NCI-H1930 (cell line): ENCODE measurements at places on chromosomes 13 and 19.

- DNase-seq = no peak
These were observed 90.3 kb downstream of the LHFPL6 start for GRCh38 chr13:39512687-39513086.

DNA sequence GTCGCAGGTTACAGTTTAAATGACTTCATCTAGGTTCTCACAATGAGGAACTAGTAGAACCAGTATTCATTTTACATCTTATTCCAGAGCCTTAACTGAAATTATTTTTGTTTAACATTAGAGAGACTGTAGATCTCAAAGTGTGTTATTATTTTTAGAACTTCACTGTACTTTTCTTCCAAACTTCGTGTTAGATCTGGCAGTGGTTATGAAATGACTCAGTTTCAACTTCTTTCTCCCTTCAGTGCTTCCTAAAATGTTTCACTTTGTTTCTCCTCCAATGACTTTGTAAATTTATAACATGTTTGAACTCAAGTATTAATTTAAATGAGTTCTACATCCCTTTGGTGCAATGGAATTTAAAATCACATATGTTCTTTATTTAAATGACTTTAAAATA, 139.3 kb downstream of the PCDH9 start:
- DNase-seq = no peak

DNA sequence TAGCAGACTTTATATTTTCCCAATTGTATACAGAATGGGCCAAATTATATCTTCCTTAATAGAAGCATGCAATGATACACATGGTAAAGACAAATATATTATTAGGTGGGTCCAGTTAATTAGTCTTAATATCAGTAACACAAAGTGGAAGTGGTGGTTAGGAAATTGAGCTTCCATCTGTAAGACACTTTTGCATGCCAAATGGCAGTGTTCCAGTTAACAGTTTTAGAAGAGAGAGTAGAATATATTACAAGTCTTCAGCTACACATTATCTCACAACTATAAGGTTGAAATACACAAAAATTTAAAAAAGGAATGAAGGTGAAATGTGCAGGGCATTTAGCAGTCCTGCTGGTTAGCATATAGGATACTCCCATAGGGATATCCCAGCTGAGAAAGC, 536.5 kb downstream of the PCDH9 start:
- no peak for DNase-seq

- DNase-seq = no peak
These were observed 58.5 kb downstream of the CEBPG start for GRCh38 chr19:33432015-33432414.

DNA sequence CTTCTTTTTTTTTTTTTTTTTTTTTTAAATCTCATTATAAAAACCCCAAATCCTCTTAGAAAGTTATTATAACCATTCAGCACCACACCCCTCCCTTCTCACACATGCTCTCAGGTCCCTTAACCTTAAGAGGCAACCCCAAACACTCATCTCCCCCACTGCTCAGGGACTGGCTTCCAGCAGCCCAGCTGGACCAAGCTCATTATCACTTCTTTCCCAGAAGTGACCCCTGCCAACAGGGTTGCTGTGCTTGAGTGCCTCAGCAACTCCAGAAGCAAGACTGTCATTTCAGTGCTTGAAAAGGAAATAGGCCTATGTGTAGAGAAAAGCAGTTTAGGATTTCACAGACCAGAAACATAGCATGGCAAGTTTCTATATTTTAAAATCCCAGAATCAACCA, 84.3 kb downstream of the SLAIN1 start:
- no peak for DNase-seq

GRCh38 chr19:13865571-13866462, 11.1 kb upstream of the NANOS3 start:
- DNase-seq = no peak

GRCh38 chr13:49308097-49308875, 60.6 kb downstream of the CDADC1 start:
- DNase-seq = no peak

GRCh38 chr19:22619932-22620331, 14.2 kb upstream of the ZNF492 start:
- DNase-seq = no peak

DNA sequence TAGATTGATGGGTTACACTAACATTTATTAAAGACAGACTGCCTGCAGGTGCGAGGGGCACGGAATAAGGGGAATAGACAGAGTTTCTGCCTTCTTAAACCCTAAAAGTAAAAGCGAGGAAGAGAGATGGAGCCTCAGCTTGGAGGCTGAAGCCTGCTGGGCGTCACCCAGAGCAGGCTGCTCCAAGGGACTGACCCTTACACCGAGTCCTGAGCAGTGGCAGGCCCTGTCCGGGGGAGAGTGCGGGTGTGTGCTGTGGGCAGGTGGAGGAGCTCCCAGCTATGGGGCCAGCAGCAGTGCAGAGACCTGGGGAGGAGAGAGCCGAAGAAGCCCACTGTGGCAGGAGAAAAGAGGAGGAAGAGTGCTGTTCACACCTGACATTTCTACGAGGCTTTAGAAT, 86.4 kb downstream of the SOX1 start:
- DNase-seq = no peak

DNA sequence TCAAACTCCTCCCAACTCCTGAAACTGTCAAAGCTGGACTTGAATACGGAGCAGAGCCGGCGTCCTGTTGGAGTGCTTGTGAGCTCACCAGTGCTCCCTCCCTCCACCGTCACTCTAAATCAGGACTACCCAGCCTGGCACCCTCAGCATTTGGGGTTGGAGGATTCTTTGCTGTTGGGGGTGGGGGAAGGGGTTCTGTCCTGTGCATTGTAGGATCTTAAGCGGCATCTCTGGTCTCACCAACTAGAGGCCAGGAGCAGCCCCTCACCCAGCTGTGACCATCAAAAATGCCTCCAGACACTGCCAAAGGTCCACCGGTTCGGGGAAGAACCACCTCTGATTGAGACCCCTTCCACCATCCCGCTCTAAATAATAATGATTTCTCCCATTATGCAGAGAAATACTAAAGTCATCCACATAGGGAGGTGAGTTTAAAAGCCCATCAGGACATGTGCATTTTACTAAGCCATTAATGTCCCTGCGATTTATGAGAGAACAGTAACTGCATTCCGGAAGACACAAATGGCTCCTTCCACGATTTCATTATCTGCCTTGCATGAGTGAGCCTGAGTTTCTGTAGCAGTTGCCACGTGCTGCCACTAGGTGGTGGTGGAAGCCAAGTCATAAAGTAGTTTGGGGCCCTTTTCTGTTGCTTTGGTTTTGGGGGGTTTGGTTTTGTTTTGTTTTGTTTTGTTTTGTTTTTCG, 16.1 kb upstream of the USP29 start:
- peak; percentile 38 for DNase-seq

DNA sequence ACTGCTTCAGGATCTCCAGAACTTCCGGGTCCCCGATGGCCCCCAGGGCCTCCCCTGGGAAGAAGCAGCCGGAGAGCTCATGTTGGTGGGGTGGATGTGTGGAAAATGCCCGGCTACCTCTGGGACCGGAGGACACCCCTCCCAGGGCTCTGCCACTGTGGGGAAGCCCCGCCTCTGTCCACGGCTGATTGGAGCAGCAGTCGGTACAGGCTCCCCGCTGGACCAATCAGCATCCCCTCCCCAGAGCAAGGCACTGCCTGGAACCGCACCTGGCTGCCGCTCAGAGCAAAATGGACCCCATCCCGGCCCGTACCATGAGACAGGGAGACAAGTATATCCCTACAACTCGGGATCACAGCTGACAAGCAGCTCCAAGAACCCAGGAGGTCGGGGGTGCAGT, 6.4 kb downstream of the DOHH start:
- DNase-seq = no peak

DNA sequence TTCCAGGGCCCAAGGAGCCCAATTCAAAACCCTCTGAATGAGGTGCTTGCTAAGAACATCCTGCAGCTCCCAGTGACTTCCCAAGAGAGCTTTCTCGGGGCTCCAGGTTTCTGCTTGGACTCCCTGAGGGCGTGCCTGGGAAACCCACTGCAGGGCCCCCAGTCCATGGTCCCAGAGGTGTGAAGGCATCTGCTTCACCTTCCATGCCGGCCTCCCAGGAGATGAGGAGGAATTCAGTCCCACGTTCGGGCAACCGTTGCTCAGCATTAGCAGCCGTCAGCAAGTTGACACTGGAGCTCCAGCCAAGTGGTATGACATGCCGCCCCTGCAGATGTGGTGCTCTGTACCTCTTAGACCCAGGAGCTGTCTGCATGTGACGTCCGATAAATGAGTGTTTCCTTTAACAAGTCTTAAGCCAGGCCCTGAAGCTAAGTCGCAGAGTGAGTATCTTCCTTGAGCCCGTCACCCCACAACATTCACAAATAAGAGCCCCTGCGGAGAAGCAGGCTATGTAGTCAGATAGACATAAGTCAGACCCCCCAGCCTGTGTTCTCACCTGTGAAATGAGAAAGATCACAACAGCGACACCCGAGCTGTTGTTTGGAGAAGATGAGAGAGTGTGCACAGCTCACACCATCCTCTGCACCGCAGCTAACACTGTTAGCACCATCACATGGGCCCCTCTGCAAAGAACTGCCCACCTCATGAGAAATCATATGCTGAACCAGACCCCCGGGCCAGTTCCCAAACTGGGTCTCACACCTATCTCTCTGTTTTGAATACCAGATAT, 150.3 kb downstream of the KATNAL1 start:
- DNase-seq = no peak

- DNase-seq = no peak
These were observed 2.7 kb downstream of the PSMD8 start for GRCh38 chr19:38377052-38377451.

DNA sequence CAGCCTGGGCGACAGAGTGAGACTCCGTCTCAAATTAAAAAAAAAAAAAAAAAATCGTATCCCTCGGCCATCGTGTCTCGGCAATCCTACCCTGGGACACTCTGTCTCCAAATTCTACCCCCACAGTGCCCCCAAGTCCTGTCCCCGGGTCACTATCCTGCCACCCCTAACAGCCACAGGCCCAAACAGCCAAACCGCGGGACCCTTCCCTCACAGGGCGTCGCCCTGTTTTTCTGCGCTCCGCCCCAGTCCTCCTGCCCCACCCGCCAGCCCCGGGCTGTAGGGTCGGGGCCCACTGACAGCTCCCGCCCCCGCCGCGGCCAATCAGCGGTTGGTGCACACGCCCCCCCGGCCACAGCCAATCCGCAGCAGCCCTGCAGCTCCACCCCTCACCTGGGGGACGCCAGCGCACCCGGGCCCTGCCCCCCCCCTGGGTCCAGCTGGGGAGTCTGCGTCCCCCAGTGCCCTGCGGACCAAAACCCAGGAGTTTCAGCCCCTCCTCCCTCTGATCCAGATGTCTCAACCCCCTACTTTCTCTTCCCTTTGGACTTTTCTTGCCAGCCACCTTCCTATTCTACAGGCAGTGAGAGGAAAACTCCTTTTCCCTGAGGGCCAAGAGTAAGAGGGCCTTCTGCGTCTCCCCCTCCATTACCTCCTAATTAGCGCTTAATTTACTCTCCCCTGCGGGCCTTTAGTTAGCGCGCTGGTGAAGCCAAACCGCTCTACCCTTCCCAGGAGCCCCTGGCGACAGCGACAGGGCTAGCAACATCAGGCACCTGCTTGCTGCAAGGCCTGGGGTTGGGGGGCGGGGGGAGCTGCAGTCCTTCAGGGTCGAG, 1.5 kb upstream of the BCAT2 start:
- DNase-seq = peak; percentile 92

DNA sequence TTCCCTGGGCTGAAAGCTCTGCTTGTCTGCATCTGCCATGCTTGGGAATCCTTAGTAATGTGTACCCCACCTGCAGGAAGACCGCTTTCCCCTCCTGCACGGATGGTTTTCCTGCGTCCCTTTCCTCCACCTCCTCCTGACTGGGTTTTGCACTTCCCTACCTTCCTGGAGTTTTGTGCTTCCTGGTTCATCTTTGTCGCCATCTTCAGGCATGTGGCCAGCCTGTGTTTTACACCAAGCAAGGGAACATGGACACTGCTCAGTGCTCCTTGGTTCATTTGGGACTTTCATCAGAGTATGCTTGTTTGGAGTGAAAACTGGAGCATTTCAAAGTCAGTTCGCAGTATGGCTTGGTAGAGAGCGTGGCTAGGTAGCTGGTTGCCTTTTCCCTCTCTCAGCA, 30.7 kb downstream of the ERICH6B start:
- DNase-seq = no peak

DNA sequence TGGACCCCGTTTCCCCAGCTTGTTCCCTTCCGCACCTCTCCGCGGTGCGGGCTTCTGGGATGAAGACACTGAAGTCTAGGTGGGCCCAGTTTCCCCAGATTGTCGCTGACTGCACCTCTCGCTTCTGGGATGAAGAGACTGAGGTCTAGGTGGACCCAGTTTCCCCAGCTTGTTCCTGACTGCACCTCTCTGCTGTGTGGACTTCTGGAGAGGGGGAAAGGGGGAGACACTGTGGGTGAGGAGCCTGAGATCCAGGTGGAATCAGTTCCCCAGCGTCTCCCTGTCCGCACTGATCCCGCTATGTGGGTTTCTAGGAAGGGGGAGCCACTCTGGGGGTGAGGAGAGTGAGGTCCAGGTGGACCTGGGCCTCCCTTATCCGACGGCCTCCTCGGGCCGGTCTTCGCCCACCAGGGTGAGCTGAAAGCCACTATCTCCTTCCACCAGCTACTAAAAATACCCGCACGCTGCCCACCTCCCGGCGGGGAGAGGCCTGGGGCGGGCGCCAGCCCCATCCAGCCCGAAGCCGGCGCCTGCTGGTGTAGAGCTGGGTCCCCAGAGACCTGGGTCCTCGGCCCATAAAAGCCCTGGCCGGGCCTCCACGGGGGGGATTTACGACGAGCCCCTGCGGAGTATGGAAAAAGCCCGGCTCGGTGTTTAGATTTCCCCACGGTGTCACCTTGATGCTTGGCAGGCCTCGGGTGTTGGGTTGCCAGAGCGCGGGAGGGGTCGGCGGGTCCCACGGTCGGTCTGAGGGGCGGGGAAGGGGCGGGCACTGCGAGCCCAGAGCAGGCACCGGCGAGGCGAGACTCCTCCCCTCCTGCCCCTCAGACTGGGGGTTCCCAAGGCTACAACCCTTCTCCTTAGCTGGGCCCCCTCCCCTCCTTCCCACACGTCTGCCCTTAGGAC, 10.6 kb downstream of the FUT6 start:
- peak; percentile 13 for DNase-seq

- DNase-seq = no peak
These were observed 564 bp downstream of the HS6ST3 start for GRCh38 chr13:96090240-96091101.

- DNase-seq = no peak
These were observed 1437.6 kb downstream of the UQCRFS1 start for GRCh38 chr19:27775395-27775794.

- no peak for DNase-seq
These were observed 103.9 kb downstream of the ZIC5 start for GRCh38 chr13:99867535-99868257.

DNA sequence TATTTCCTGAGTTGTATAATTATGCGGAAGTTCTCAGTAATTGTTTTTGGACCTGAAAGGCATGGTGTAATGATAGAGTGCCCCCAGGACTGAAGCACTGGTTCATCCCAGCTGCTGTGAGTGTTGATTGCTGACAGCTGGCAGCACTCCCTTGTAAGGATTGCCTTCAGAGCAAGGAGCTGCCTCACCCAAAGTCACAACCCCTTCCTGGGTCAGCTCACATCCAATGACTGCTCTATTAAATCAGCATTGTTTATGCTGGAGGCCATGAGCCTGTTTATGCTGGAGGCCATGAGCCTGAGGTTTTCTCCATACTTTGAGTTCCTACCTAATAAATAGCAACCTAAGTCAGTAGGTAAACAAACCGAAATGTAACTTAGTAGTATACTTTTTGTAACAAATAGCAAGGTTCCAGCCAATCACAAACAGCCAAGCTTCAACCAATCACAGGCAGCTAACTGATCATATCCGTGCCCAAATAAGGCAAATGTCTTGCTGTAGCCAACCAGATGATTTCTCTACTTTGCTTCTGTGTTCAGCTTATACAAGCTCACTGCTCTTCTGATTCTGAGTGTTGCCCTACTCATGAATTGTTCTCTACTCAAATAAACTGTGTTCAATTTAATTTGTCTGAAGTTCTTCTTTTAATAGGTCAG, 11.7 kb upstream of the SPACA6 start:
- no peak for DNase-seq
